ENCODE measurements at places on chromosomes 2 and 18. TPM values are rescaled to one million over a fixed set of nuclear protein-coding genes. Genes with fewer than 3 reads are reported as not detected.

EGR4 gene
- total RNA-seq = 1.2 TPM

REEP1 gene
- total RNA-seq = 1.3 TPM

CD28 gene
- total RNA-seq = not detected

KCNE4 gene
- 0.20 TPM for total RNA-seq

POTEI gene
- 1.2 TPM for total RNA-seq

- DNase-seq = no peak
These were observed 85.8 kb upstream of the MSH6 start for GRCh38 chr2:47697000-47697601.

GRCh38 chr18:55234366-55235093, 275.3 kb upstream of the CCDC68 start:
- peak; percentile 79 for DNase-seq

GRCh38 chr2:198595721-198596120, 791.3 kb downstream of the PLCL1 start:
- no peak for DNase-seq
